Activated CD4-positive, alpha-beta T cell treated with anti-CD3 and anti-CD28 coated beads for 36 hours (primary cell): ENCODE measurements at places on chromosomes 16 and 17. TPM values are rescaled to one million over a fixed set of nuclear protein-coding genes. Genes with fewer than 3 reads are reported as not detected.
A peak's percentile ranks its signal among the peaks of the same experiment; 100 is the strongest.

- no peak for DNase-seq
- no peaks in the 10 kb centered on the region for H3K27me3 ChIP-seq
- H3K4me1 ChIP-seq = no peaks in the 10 kb centered on the region
- no peak overlapping the region for H3K27ac ChIP-seq
- H3K36me3 ChIP-seq = peaks cover 53% of the 10 kb centered on the region
These were observed 42.1 kb upstream of the METRNL start for GRCh38 chr17:83037084-83037873.

Gene ZNF594
- total RNA-seq = 8.4 TPM

- H3K27ac ChIP-seq = peak overlapping the region; percentile 98
- peaks cover 97% of the 10 kb centered on the region for H3K4me1 ChIP-seq
- peak; percentile 94 for DNase-seq
- H3K36me3 ChIP-seq = no peaks in the 10 kb centered on the region
- peak overlapping the region; percentile 69 for H3K4me3 ChIP-seq
- no peaks in the 10 kb centered on the region for H3K27me3 ChIP-seq
These were observed 13.5 kb upstream of the TBX21 start for GRCh38 chr17:47719411-47720152.

- DNase-seq = no peak
- peaks cover 53% of the 10 kb centered on the region for H3K36me3 ChIP-seq
- peak overlapping the region; percentile 4 for H3K27ac ChIP-seq
- H3K4me3 ChIP-seq = no peak overlapping the region
- H3K4me1 ChIP-seq = peaks cover 16% of the 10 kb centered on the region
- no peaks in the 10 kb centered on the region for H3K27me3 ChIP-seq
These were observed 22.2 kb downstream of the ITGAL start for GRCh38 chr16:30494709-30495108.

DNA sequence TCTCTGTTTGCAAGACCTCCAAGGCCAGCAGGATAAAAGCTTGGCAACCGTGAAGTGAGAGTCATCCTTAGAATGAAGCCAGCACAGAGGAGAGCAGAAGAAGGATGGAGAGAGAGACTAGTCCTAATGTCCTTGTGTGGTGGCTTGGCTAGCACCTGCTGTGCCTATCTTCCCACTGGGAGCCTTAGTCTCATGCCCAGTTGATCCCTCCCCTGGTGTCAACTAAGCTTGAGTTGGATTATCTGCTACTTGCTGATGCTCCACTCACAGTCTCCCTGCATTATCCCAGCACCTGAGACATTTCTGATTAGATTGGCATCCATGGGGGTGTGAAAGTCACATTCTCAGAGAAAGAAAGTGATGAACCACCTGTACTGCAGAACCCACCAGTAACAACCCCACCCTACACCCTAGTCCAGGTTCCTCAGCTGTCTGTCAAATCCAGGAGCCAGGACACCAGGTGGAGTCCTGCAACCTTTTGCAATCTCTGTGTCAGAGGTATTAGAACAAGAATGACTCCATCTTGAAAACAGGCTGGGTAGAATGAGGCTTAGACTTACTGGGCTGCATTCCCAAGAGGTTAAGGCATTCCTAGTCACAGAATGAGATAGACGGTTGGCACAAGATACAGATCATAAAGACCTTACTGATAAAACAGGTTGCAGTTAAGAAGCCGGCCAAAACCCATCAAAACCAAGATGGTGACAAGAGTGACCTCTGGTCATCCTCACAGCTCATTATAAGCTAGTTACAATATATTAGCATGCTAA is 460.2 kb upstream of the C16orf82 start:
- peaks cover 19% of the 10 kb centered on the region for H3K4me1 ChIP-seq
- DNase-seq = no peak
- H3K4me3 ChIP-seq = no peak overlapping the region
- H3K27me3 ChIP-seq = peaks cover 31% of the 10 kb centered on the region
- H3K27ac ChIP-seq = no peak overlapping the region

GRCh38 chr17:4270736-4271135 is 7.0 kb upstream of the ANKFY1 start:
- no peaks in the 10 kb centered on the region for H3K4me1 ChIP-seq
- no peak overlapping the region for H3K27ac ChIP-seq
- no peak overlapping the region for H3K4me3 ChIP-seq
- peaks cover 4% of the 10 kb centered on the region for H3K36me3 ChIP-seq

Gene NAA60
- 38.9 TPM for total RNA-seq

DNA sequence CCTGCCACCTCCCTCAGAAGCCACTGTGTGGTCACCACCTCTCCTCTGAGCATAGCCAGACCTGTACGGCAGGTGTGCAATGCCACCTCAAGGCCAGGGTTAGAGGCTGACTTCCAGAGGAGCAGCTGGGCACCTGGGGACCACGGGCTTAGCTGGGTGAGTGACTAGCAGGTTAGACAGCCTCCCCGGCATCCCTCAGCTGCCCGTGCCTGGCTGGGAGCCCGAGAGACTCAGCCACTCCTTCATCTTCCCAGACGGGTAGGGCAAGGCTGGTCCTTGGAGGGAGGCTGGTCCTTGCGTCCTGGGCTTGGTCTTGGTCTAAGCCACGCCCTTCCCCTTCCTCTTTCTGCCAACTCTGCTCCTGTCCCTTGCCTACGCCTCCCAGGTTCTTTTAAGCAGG is 7.8 kb downstream of the CRHR1 start:
- H3K4me1 ChIP-seq = no peaks in the 10 kb centered on the region
- no peak overlapping the region for H3K4me3 ChIP-seq
- H3K36me3 ChIP-seq = no peaks in the 10 kb centered on the region
- H3K27ac ChIP-seq = no peak overlapping the region

- peaks cover 2% of the 10 kb centered on the region for H3K27me3 ChIP-seq
- H3K4me1 ChIP-seq = no peaks in the 10 kb centered on the region
- no peak overlapping the region for H3K27ac ChIP-seq
- H3K4me3 ChIP-seq = no peak overlapping the region
- peak; percentile 26 for DNase-seq
- H3K36me3 ChIP-seq = no peaks in the 10 kb centered on the region
These were observed 288.6 kb upstream of the ELAC2 start for GRCh38 chr17:13306310-13306962.

Gene CCL16
- not detected for total RNA-seq

DNA sequence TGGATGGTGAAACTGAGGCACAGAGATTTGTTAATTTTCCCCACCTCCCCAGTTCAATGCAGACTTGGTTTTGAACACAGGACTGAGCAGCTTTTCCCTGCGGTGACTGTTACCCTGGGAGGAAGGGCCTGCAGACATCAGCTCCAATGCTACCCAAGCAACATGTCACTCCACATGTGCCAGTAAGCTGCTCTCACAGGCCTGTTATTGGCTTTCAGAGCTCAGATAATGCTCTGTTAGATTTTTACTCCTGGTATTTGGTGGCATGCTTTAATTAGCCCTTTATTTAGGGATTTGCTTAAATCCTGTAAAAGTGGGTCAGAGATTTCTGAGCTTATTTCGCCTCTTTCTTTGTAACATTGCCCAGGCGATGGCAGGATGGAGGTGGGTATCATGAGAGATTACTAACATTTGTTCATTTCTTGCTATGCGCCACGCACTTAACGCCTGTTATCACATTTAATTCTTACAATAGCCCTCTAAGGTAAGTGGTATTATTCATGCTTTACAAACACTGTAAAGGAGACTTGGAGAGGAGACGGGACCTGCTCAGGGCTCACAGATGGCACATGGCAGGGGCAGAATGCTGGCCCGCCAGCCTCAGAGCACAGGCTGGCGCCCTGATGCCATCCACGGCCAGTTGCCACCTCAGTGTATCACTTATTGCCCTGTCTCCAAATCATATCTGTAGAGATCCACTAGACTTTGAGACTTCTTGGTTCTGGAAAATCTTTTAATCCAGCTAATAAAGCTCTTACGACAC is 84.0 kb upstream of the CACNG5 start:
- no peak overlapping the region for H3K27ac ChIP-seq
- no peak overlapping the region for H3K4me3 ChIP-seq
- peaks cover 44% of the 10 kb centered on the region for H3K36me3 ChIP-seq
- H3K4me1 ChIP-seq = no peaks in the 10 kb centered on the region
- no peak for DNase-seq
- H3K27me3 ChIP-seq = no peaks in the 10 kb centered on the region

GRCh38 chr17:80912476-80912875 is 79.2 kb upstream of the CHMP6 start:
- no peak overlapping the region for H3K4me3 ChIP-seq
- H3K4me1 ChIP-seq = no peaks in the 10 kb centered on the region
- H3K27ac ChIP-seq = no peak overlapping the region
- peaks cover 43% of the 10 kb centered on the region for H3K36me3 ChIP-seq

Gene FLII
- 364 TPM for total RNA-seq

- H3K36me3 ChIP-seq = no peaks in the 10 kb centered on the region
- DNase-seq = no peak
- no peak overlapping the region for H3K4me3 ChIP-seq
These were observed 5.0 kb upstream of the TM4SF5 start for GRCh38 chr17:4766723-4767122.

- peak overlapping the region; percentile 88 for H3K27ac ChIP-seq
- peak overlapping the region; percentile 88 for H3K4me3 ChIP-seq
- H3K27me3 ChIP-seq = no peaks in the 10 kb centered on the region
- DNase-seq = no peak
These were observed 461 bp downstream of the LRRC46 start for GRCh38 chr17:47831934-47832327.

Gene NPIPB9
- 0.83 TPM for total RNA-seq

Gene CD300E
- total RNA-seq = not detected

Gene AATK
- 0.35 TPM for total RNA-seq

GRCh38 chr17:10226930-10227695 is 28.7 kb upstream of the GAS7 start:
- DNase-seq = peak; percentile 74
- no peaks in the 10 kb centered on the region for H3K4me1 ChIP-seq
- H3K4me3 ChIP-seq = no peak overlapping the region
- H3K27ac ChIP-seq = no peak overlapping the region
- H3K36me3 ChIP-seq = no peaks in the 10 kb centered on the region

DNA sequence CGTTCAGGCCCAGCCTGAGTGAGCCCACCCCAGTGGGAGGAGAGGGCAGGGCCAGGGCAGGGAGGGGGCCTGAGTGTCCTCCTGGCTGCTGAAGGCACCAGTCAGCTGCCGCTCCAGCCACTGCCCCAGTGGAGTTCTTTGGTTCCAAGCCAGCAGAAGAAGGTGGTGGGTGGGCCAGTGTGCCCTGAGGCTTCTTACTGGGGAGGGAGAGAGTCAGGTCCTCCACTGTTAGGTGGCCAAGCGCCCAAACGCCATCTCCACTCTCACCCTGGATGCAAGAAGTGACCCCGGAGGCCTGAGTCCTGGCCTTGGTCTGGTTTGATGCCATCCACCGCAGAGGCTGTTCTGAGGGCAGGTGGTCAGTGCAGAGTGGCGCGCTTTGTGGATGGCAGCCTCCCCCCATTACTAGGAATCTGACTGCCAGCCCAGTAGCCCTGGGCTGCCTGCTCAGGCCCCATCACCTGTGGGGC is 2.2 kb downstream of the RNF213 start:
- peak overlapping the region; percentile 98 for H3K4me3 ChIP-seq
- DNase-seq = no peak
- H3K27me3 ChIP-seq = no peaks in the 10 kb centered on the region
- H3K27ac ChIP-seq = peak overlapping the region; percentile 91
